ENCODE measurements at places on chromosomes 7 and 10.

DNA sequence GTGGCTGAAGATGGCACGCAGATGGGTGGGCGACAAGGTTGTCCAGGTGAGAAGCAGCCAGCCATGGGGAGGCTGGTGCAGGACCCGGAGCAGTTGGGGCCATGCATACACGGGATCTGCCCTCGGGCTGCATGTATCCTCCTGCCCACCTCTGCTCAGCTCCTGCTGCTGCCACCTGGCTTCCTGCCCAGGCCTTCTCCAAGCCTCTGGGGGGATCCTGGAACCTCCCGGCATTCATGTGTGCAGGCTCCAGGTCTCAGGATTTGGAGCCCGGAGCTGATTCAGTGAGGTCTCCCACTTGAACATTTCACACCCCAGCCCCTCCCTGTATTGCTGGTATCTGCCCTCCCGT, 27.0 kb downstream of the PDGFA start:
- DNase-seq = no peak
- no peak overlapping the region for H3K4me3 ChIP-seq
- H3K36me3 ChIP-seq = no peaks in the 10 kb centered on the region
- no peak overlapping the region for H3K27ac ChIP-seq

DNA sequence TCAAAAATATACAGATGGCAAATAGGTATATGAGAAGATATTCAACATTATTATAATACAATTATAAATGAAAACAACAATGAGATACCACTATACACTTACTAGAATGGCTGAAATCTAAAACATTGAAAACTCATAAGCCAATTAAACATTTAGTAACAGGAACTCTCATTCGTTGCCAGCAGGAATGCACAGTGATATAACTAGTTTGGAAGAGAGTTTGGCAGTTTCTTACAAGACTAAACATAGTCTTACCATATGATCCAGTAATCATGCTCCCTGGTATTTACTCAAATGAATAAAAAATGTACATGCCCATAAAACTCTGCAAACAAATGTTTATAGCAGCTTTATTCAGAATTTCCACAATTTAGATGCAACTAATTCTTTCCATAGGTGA, 476.2 kb upstream of the COBL start:
- DNase-seq = no peak
- H3K4me1 ChIP-seq = no peaks in the 10 kb centered on the region
- H3K27me3 ChIP-seq = no peaks in the 10 kb centered on the region
- no peak overlapping the region for H3K27ac ChIP-seq
- H3K36me3 ChIP-seq = no peaks in the 10 kb centered on the region

DNA sequence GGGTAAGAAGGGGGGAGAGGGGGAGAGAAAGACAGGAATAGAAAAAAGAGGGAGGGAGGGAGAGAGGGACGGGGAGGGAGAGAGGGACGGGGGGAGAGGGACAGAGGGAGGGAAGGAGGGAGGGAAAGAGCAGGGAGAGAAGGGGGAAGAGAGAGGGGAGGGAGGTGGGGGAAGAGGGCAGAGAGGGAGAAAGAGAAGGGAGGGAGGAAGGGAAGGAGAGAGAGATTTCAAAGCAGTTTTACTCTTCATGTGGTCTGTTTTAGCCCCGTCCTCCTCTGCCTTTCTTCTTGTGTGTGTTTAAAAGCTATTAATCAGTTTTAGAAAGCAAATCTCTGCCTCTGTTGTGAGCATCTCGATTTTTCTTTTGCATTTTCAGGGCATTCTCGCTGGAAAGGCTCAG, 237.0 kb downstream of the WDR37 start:
- H3K27me3 ChIP-seq = peaks cover 16% of the 10 kb centered on the region
- no peak overlapping the region for H3K27ac ChIP-seq
- no peaks in the 10 kb centered on the region for H3K4me1 ChIP-seq
- DNase-seq = no peak
- H3K4me3 ChIP-seq = no peak overlapping the region
- H3K36me3 ChIP-seq = no peaks in the 10 kb centered on the region

DNA sequence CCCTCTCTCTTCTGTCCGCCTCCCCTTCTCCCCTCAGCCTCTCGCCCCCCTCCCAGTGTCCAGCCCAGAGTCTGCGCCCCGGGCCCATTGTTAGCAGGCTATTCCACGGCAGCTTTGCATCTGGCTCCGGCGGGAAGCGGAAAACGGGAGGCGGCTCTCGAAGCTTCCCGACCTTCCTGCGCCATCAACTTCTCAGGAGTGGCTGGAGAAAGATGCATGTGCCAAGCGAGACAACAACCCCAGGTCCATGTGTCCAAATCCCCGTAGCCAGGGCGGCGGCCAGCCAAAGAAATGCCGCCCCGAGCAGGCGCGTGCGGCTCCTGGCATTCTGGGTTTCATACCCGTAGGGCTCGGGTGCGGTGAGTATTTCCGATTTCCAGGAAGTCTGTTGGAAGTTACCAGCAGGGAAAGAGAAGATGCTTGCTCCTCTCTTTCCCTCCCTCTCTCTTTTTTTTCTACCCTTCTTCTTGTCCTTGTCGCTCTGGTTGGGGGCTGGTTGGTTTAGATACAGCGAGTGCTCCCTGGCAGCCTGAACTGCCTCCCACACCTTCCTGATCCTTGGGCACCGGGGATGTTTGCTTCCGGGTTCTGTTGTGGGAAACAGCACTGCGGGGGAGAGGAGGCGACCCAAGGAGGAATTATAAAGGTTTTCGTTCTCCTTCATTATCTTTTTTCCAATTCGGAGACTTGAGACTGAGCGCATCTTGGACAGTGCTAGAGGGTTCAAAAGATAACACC, 1.2 kb upstream of the HOXA2 start:
- peaks cover 76% of the 10 kb centered on the region for H3K27me3 ChIP-seq
- no peak for DNase-seq
- peaks cover 11% of the 10 kb centered on the region for H3K4me1 ChIP-seq
- peaks cover 2% of the 10 kb centered on the region for H3K36me3 ChIP-seq

DNA sequence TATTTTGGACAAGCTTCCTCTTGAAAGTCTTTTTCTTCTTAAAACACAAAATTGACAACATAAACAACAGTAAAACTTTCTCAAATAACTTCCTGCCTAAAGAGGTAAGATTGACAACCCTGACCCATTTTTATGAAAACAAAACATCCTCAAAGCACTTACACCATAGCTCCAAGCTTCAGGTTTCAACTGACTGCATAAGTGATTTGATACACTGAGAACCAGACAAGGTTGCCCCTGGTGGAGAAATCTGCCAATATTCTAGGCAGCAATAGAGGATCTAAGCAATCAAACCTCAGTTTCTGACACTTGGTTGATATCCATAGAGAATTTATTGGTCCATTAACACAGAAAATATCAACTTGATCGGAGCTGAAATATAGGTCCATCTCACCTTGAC, 147.8 kb downstream of the ELAPOR2 start:
- no peak for DNase-seq
- no peaks in the 10 kb centered on the region for H3K36me3 ChIP-seq
- H3K27me3 ChIP-seq = peaks cover 4% of the 10 kb centered on the region

GRCh38 chr10:18829259-18829658, 170.0 kb downstream of the ARL5B start:
- no peaks in the 10 kb centered on the region for H3K27me3 ChIP-seq
- no peak for DNase-seq
- no peaks in the 10 kb centered on the region for H3K4me1 ChIP-seq
- H3K36me3 ChIP-seq = no peaks in the 10 kb centered on the region

All from activated naive CD8-positive, alpha-beta T cell treated with anti-CD3 and anti-CD28 coated beads for 36 hours (primary cell).